T-helper 9 cell (primary cell): ENCODE measurements at places on chromosomes 7 and 10.

DNA sequence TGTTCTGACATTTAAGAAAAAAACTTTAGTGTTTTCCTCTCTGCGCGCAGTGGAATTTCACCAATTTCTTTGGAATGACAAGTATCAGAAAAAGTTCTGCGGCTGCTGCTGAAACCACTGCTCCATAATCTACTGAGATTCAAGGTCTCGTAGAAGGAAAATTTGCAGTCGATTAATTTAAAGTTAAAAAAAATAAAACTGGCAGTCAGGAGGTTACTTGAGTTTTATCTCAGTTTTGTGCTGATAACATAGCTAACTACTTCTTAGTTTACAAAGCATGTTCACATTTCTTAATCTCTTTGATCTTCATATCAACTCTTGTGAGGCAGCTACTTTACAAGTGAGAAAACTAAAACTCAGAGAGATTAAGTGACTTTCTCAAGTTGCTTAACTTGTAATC, 18.2 kb upstream of the CALD1 start:
- DNase-seq: no peak

GRCh38 chr10:32929634-32930033, 28.4 kb downstream of the ITGB1 start:
- no peak for DNase-seq

DNA sequence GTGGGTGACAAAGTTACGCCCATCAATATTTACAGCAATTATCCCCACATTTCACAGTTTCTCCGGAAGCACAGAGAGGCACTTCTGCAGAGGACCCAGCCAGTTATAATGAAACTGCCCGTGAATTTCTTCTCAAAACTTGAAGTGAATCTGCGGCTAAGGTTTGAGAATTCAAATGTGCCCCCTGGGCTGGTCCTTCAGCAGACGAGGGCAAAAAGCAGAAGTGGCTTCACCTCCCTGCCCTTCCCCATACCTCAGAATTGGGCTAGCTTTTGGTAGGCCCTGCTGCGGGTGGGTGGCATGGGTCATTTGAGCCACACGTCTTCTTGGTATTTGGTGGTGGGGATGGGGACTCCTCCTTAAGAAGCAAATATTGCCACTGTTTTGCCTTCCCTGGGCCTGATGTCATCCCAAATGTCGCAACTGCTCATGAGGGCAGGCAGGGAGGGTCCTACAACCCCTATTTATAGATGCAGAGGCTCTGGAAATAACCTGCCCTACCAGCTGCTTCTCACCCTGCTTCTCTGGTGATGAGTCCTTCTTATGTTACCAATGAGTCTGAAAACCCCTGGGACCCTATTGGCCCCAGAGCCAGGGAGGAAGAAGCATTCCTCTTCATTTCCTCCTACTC, 16.6 kb upstream of the WDFY4 start:
- no peak for DNase-seq

GRCh38 chr10:118195729-118196128, 146.4 kb downstream of the FAM204A start:
- no peak for DNase-seq
